Naive thymus-derived CD8-positive, alpha-beta T cell (primary cell): ENCODE measurements at places on chromosomes 16 and 17. TPM values are rescaled to one million over a fixed set of nuclear protein-coding genes. Genes with fewer than 3 reads are reported as not detected.

Gene ZFP3
- total RNA-seq: 12.7 TPM

Gene STAC2
- 0.23 TPM for total RNA-seq

Gene ARSG
- total RNA-seq: 12.1 TPM

Gene ZNF597
- 5.8 TPM for total RNA-seq

Gene CORO1A
- 897 TPM for total RNA-seq

Gene SECTM1
- not detected for total RNA-seq

Gene OR2C1
- not detected for total RNA-seq

Gene HOXB8
- total RNA-seq: not detected
